CD4-positive, alpha-beta T cell treated with Interleukin-21 for 1 hour (primary cell): ENCODE measurements at places on chromosomes 1 and 21.

DNA sequence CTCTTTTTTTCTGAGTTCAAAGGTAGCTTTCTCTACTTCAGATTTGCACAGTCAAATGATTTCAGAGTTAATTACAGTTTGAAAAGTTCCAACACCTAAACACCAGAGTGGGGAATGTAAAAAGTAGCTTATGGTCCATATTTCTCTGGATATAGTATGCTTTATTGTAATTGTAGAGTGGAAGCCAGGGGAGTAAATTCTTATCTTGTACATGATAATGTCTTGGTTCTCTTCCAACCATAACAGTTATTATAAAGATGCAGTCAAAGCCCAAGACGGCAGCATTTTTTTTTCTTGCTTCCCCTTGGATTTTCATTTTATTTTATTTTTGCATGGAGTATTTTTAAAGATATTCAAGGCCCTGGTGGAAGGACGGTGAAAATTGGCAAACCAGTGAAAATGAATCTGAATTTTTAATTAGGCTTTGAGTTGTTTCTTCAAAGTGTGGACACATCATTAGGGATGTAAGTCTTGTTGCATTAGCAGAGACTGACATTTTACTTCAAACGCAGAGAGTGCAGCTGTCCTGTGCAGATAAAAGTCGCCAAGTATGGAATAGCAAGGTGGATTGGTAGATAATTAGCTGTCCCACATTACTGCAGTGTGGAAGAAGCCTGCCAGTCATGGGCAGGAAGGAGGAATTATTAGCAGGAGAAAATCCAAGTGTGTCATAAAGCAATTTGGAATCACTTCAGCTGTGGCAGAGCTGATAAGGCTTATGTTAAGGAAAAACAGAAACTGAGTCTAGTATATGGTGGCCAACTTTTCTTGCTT lies 11.3 kb downstream of the CACHD1 start:
- no peak for DNase-seq

GRCh38 chr1:1024771-1025699 lies 5.1 kb downstream of the AGRN start:
- DNase-seq = no peak

DNA sequence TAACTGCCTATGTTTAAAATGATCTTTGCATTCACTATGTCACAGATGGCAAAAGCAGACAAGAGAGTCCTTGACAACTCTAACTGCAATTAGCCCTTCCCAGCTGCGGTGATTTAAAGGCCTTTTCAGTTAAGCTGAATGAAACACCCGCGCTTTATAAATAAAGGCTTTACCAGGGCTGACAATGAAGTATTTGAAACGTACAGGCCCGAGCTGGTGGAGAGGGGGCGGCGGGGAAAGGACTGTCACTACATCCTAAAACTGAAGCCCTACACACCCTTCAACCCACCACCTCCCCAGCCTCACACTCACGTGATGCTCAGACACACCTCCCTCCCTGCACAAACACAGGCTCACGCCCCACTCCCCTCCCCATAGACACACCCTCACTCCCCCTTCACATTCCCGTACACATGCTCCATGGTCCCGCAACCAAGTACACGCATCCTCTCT lies 45.5 kb downstream of the GRIK3 start:
- no peak for DNase-seq

DNA sequence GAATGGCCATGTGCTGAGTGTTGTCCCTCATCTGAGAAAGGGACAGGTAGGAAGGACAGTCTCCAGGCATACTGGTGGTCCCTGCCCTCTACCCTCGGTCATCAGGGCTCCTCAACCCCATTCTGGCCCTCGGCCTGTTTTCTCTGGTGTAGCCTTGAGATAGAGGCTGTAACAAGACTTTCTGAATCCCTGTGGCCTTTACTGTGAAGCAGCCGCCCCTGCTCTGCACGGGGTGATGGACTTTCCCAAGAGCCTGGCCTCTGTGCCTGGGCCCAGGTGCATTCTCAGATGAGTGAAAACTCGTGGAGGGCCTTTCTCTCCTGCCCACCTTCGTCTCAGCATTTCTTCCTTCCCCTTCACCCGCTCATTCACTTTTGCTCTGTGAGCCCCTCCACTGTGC lies 3.0 kb upstream of the CASQ1 start:
- DNase-seq = no peak

GRCh38 chr1:227544067-227545050 lies 19.0 kb upstream of the ZNF678 start:
- no peak for DNase-seq

- no peak for DNase-seq
These were observed 55.0 kb downstream of the PLPPR5 start for GRCh38 chr1:98949621-98950020.

GRCh38 chr1:109664671-109665070 lies 3.2 kb upstream of the GSTM2 start:
- no peak for DNase-seq

DNA sequence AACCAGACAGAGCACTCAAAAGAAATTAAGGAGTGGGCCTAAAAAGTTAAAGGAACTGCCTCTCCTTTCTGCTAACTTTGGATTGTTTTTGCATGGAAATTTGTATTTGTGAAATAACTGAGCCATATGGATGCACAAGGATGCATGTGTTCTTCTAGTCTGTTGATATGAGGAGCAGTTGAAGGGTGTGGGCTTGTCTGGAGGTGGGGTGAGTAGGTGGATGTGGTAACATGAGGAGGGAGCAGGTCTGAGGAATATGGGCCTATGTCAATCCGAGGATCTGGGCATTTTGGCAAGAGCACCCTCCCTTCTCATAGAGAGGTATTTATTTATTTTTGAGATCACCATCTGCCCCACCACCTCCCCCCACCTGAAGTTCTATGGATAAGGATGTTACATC lies 13.4 kb downstream of the CACNA1E start:
- no peak for DNase-seq

DNA sequence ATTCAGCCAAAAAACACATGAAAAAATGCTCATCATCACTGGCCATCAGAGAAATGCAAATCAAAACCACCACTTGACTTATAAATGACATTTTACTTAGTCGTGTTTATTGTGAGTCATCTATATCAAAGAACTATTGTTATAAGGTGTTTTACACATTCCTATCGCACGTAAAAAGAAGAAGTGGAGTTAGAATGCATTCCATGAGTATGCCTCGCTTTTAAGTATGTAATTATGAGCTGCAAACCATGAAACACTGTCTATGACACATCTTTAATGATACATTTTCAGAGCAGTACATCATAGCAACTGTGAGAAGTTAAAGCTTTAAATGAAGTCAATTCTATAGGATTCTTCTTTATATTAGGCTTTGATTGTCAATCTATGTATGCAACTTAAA lies 614.3 kb upstream of the ADAMTS5 start:
- no peak for DNase-seq

DNA sequence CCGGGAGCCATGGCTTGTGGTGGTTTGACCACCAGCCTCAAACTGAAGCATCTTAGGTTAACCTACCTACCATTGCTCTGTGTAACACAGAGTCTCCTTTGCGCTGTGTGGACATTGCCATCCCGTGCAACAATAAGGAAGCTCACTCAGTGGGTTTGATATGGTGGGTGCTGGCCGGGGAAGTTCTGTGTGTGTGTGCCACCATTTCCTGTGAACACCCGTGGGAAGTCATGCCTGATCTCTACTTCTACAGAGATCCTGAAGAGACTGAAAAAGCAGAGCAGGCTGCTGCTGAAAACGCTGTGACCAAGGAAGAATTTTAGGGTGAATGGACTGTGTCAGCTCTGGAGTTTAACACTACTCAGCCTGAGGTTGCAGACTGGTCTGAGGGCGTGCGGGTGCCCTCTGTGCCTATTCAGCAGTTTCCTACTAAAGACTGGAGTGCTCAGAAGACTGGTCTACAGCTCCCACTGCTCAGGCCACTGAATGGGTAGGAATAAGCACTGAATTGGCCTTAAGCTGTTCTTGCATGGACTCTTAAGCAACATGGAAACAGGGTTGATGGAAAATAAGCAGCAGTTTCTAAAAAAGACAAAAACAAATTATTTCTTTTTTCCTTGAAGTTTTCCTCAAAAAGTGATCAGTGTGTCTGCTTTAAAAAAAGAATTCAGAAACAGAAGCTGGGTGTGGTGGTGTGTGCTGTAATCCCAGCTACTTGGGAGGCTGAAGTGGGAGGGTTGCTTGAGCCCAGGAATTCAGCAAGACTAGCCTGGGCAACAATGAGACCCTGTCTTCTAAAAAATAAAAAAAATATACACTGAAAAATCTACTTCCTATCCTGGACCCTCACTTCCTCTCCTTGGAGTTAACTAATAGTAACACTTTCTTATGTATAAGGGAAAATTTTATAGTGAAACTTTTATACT lies 14.6 kb downstream of the CEP350 start:
- no peak for DNase-seq

DNA sequence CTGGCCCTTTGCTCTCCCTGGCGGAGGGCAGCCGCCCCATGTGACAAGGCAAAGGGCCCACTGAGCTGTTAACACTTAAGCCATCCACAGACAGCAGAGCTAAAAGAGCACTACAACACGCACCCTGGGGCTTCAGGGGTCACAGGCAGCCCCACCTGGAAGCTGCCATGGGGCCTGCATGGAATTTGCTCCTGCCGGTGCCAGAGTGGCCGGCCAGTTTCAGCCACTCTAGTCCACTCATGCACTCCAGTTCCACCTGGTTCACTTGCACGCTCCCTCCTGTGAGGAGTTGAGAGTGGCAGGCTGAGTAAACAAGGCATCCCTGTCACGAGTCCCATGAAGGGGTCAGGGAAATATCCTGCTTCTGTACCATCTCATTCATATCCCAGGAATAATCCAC lies 55.3 kb downstream of the RIMS3 start:
- no peak for DNase-seq

GRCh38 chr1:235809688-235810397 lies 56.9 kb downstream of the LYST start:
- DNase-seq = no peak

GRCh38 chr1:209457401-209458125 lies 126.0 kb upstream of the CAMK1G start:
- no peak for DNase-seq

DNA sequence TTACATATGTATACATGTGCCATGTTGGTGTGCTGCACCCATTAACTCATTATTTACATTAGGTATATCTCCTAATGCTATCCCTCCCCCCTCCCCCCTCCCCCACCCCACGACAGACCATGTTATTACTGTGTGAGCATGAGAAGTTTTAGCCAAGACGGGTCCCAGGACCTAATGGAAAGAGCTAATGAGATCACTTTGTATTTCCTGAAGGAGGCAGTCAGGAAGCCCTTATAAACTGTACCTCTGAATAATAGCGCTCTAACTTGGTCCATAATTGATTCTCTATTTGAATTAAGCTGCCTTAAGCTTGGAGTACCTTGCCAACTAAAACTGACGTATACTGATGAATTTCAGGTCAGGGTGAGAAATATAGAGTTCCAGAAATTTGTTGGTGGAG lies 4.1 kb upstream of the NEGR1 start:
- DNase-seq = no peak

- DNase-seq = no peak
These were observed 73.1 kb downstream of the TNFSF4 start for GRCh38 chr1:173134029-173134428.

DNA sequence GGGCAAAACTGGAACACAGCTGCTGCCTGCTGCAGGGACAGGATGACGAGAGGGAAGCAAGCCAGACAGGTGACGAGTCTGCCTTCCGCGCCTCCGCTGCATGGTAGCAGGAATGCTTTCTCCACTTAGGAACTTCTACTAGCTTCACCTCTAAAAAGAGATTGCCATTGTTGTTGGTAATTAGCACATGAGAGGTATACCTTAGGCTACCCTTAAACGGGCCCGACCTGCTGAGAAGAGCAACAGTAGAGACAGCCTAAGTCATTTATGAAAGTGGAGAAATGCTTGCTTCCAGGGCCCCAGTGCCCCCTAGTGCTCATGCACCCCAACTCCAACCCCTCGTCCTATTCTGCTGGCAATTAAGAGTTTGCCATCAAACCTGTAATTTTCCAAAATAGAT lies 96.9 kb upstream of the AKT3 start:
- DNase-seq = peak; percentile 39

DNA sequence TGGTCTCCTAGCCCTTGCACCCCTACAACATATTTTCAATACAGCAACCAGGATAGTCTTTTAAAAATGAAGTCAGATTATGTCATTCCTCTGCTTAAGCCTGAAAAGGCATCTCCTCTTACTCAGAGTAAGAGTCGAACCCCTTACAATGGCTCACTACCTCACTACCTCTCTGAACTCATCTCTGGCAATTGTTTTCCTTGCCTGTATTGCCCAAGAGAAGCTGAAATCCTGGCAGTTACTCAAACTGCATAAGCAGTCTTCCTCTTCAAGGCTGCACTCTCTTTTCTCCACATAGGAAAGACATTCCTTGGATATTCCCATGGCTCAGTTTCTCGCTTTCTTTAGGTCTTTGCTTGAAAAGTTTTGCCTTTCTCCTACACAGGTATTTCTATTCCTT lies 22.7 kb downstream of the CLDN8 start:
- no peak for DNase-seq
